Activated CD4-positive, alpha-beta memory T cell treated with anti-CD3 and anti-CD28 coated beads, Interleukin-2, amount 10 ng/mL, durations not matched to agents 7 days and 5 days (primary cell): ENCODE measurements at places on chromosomes 3 and 15.
A peak's percentile ranks its signal among the peaks of the same experiment; 100 is the strongest.

DNA sequence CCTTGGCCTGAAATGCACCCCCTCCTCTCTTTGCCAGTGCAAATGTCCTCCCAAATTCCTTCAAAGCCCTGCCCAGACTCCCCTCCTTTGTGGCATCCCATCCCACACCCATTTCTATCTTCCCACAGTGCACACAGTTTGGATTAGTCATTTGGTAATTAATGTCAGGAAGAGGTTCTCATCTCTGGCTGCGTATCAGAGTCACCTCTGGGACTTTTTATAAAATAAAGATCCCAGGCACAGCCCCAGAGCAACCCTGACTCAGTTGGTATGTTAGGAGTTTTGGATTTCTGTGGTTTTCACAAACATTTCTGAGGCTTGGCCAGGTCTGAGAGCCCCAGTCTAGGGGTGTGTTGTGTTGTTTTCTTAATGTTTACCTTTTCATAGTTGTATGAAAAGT is 41.6 kb downstream of the C3orf20 start:
- H3K4me3 ChIP-seq, result no peak overlapping the region
- no peak overlapping the region for H3K27ac ChIP-seq
- peaks cover 2% of the 10 kb centered on the region for H3K27me3 ChIP-seq
- DNase-seq, result no peak
- H3K4me1 ChIP-seq, result no peaks in the 10 kb centered on the region

DNA sequence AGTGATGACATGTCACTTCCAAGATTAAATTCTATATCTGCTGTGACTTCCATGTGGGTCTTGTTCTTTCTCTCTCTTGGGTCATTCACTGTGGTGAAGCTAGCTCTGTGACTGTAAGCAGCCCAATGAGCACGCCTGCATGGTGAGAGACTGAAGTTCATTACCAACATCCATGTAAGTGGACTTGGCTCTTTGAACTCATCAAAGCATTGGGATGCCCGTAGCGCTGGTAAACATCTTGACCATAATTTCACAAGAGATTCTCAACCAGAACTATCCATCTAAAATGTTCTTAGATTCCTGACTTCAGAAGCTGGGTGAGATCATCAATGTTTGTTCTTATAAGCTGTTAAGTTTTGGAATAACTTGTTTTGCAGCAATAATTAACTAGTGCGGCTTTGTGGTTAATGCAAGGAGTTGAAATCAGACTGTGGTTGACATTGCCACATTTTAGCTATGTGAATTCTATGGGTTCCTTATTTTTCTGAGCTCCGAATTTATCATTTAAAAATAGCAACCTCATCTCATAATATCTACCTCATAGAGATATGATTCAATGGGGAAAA is 31.6 kb upstream of the LRRC3B start:
- H3K4me3 ChIP-seq, result no peak overlapping the region
- H3K4me1 ChIP-seq, result no peaks in the 10 kb centered on the region
- H3K27me3 ChIP-seq, result no peaks in the 10 kb centered on the region
- no peak for DNase-seq
- no peaks in the 10 kb centered on the region for H3K36me3 ChIP-seq

- H3K36me3 ChIP-seq, result no peaks in the 10 kb centered on the region
- peaks cover 24% of the 10 kb centered on the region for H3K27me3 ChIP-seq
- no peak overlapping the region for H3K4me3 ChIP-seq
- no peak for DNase-seq
- H3K4me1 ChIP-seq, result peaks cover 4% of the 10 kb centered on the region
Observed at GRCh38 chr15:60161704-60162103, 157.6 kb downstream of the FOXB1 start.

GRCh38 chr3:10502185-10502880 is 3.1 kb downstream of the ATP2B2 start:
- peaks cover 16% of the 10 kb centered on the region for H3K27me3 ChIP-seq
- H3K36me3 ChIP-seq, result no peaks in the 10 kb centered on the region
- H3K4me3 ChIP-seq, result no peak overlapping the region
- no peak overlapping the region for H3K27ac ChIP-seq
- no peak for DNase-seq
- H3K4me1 ChIP-seq, result peaks cover 3% of the 10 kb centered on the region

- peak overlapping the region; percentile 88 for H3K4me3 ChIP-seq
- H3K36me3 ChIP-seq, result peaks cover 4% of the 10 kb centered on the region
- peak; percentile 44 for DNase-seq
- H3K27ac ChIP-seq, result peak overlapping the region; percentile 72
Observed at GRCh38 chr15:90184119-90184785, 16.9 kb upstream of the SEMA4B start.

- H3K27me3 ChIP-seq, result no peaks in the 10 kb centered on the region
- H3K27ac ChIP-seq, result no peak overlapping the region
- no peaks in the 10 kb centered on the region for H3K4me1 ChIP-seq
- DNase-seq, result no peak
- no peaks in the 10 kb centered on the region for H3K36me3 ChIP-seq
Observed at GRCh38 chr3:9077029-9077428, 113.8 kb upstream of the RAD18 start.

DNA sequence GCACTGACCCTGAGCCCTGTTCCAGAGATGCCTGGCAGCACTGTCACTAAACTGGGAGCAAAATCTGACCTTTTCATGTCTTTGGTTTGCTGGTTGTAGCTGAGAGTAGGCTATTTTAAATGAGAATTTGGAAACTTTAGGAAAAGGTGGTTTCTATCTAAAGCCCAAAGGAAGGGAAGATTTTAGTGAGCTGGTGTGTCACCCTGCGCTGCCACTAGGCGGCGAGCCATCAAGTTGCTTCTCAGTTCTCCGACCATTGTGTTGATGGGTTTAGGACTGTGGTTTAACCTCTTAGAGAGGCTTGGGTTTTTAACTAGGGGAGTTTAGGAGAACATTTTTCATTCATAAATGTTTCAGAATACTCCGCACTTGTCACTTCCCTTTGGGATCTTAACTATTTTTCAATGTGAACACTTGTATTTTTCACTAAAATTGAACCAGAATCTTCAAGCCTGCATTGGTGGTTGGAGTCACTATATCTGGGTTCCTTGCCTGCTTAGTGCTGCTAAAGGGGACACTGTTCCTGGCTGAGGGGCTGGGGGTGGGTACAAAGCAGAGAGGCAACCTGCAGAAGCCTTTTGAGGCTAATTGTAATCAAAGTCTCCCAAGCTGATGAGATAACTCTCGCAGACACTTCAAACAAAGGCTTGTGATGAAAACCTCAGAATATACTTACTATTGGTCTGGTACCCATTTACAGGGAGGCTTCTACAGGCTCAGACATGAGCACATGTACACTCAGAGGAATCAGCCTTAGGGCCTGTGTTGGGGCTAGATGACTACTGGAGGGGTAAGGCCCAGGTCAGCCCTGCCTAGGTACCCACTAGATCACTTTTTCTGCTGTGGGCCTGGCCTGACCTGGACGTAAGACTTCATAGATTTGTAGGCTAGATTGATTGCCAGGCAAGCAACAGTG is 16.8 kb downstream of the EXOSC7 start:
- H3K27ac ChIP-seq, result no peak overlapping the region
- DNase-seq, result peak; percentile 31
- H3K4me1 ChIP-seq, result peaks cover 25% of the 10 kb centered on the region
- peaks cover 55% of the 10 kb centered on the region for H3K36me3 ChIP-seq

GRCh38 chr3:156902916-156903315 is 76.8 kb downstream of the LEKR1 start:
- no peak overlapping the region for H3K4me3 ChIP-seq
- H3K36me3 ChIP-seq, result no peaks in the 10 kb centered on the region
- peaks cover 6% of the 10 kb centered on the region for H3K27me3 ChIP-seq
- no peak overlapping the region for H3K27ac ChIP-seq
- no peak for DNase-seq

DNA sequence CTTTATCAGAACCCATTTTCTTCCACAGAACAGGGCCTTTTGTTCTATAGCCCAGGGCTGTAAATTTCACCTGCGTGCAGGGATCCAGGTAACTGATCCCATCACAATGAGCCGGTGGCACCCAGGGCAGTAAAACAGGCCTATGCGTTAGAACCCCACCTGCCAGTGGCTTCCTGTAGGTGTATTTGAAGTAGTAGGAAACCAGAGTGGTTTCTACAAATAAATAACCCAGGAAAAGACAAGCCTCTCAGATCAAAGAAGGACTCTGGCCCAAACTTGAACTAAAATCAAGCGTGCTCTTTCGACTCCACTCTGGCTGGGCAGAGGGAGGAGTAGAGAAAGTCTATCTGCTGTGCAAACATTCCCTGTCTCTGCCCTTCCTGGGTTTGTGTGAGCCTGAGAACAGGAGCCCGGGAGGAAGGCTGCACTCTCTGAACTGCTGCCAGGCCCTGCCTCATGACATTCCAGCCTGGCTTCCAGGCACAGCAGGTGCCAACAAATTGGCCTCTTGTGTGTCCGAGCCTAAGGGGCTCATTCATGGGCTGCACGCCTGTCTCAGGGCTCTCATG is 77.7 kb downstream of the CEMIP start:
- peaks cover 3% of the 10 kb centered on the region for H3K27me3 ChIP-seq
- DNase-seq, result no peak
- no peak overlapping the region for H3K27ac ChIP-seq
- no peaks in the 10 kb centered on the region for H3K36me3 ChIP-seq
- no peak overlapping the region for H3K4me3 ChIP-seq

DNA sequence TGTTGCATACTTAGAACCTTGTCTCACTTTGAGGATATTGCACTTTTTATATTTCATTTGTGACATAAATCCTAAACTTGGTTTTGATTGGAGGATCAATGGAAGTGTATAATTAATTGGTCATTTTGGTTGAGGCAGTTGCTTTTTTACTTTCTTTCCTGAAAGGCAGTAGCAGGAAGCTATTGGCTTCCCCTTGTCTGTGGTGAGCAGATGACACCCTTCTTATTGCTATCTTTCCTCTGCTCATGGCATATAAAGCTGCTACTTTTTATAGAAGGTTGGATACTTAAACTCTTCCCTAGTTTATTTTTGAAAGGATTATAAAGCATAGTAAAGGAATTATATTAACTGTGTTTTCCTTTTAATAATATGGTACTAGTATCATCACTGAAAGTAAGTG is 28.6 kb downstream of the FAM98B start:
- peak overlapping the region; percentile 28 for H3K27ac ChIP-seq
- peaks cover 47% of the 10 kb centered on the region for H3K36me3 ChIP-seq
- H3K27me3 ChIP-seq, result no peaks in the 10 kb centered on the region
- peaks cover 30% of the 10 kb centered on the region for H3K4me1 ChIP-seq
- no peak for DNase-seq
- no peak overlapping the region for H3K4me3 ChIP-seq

GRCh38 chr3:15287565-15288330 is 44.6 kb downstream of the SH3BP5 start:
- no peak overlapping the region for H3K27ac ChIP-seq
- no peak for DNase-seq
- H3K36me3 ChIP-seq, result peaks cover 40% of the 10 kb centered on the region
- H3K4me1 ChIP-seq, result peaks cover 66% of the 10 kb centered on the region
- no peaks in the 10 kb centered on the region for H3K27me3 ChIP-seq

DNA sequence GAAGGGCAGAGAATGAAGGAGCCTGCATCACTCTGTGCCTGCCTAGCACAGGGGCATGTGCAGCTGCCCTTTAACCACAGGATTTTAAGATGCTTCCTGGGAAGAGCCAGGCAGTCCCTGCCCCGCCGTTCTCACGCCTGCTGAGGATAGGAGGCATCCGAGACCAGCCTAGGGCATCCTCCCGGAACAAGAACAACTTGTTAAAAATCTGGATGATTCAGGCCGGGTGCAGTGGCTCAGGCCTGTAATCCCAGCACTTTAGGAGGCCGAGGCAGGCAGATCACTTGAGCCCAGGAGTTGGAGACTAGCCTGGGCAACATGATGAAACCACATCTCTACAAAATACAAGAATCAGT is 15.2 kb downstream of the NRROS start:
- H3K36me3 ChIP-seq, result peaks cover 84% of the 10 kb centered on the region
- H3K27me3 ChIP-seq, result no peaks in the 10 kb centered on the region
- DNase-seq, result no peak
- H3K4me1 ChIP-seq, result peaks cover 35% of the 10 kb centered on the region
- H3K4me3 ChIP-seq, result no peak overlapping the region
- H3K27ac ChIP-seq, result no peak overlapping the region

GRCh38 chr3:13277196-13277813 is 142.8 kb downstream of the NUP210 start:
- DNase-seq, result no peak
- peaks cover 34% of the 10 kb centered on the region for H3K27me3 ChIP-seq
- H3K4me3 ChIP-seq, result no peak overlapping the region
- H3K36me3 ChIP-seq, result no peaks in the 10 kb centered on the region
- peaks cover 5% of the 10 kb centered on the region for H3K4me1 ChIP-seq

GRCh38 chr15:93044301-93045190 is 44.5 kb downstream of the RGMA start:
- no peaks in the 10 kb centered on the region for H3K36me3 ChIP-seq
- no peak overlapping the region for H3K27ac ChIP-seq
- H3K4me1 ChIP-seq, result peaks cover 17% of the 10 kb centered on the region
- DNase-seq, result no peak

GRCh38 chr3:28746990-28747389 is 398.4 kb upstream of the AZI2 start:
- H3K4me1 ChIP-seq, result no peaks in the 10 kb centered on the region
- no peak for DNase-seq
- H3K36me3 ChIP-seq, result no peaks in the 10 kb centered on the region
- H3K27me3 ChIP-seq, result no peaks in the 10 kb centered on the region
- no peak overlapping the region for H3K27ac ChIP-seq

- H3K4me3 ChIP-seq, result no peak overlapping the region
- H3K4me1 ChIP-seq, result no peaks in the 10 kb centered on the region
- no peak overlapping the region for H3K27ac ChIP-seq
- H3K36me3 ChIP-seq, result no peaks in the 10 kb centered on the region
Observed at GRCh38 chr3:52524258-52524751, 9.4 kb downstream of the NT5DC2 start.

- no peaks in the 10 kb centered on the region for H3K27me3 ChIP-seq
- H3K4me1 ChIP-seq, result peaks cover 1% of the 10 kb centered on the region
- no peak for DNase-seq
- no peak overlapping the region for H3K4me3 ChIP-seq
Observed at GRCh38 chr3:47427866-47428265, 47.0 kb downstream of the PTPN23 start.

GRCh38 chr3:70010346-70010745 is 10.8 kb downstream of the SAMMSON start:
- H3K27me3 ChIP-seq, result no peaks in the 10 kb centered on the region
- H3K36me3 ChIP-seq, result no peaks in the 10 kb centered on the region
- no peak overlapping the region for H3K27ac ChIP-seq
- no peak for DNase-seq
- no peak overlapping the region for H3K4me3 ChIP-seq
- no peaks in the 10 kb centered on the region for H3K4me1 ChIP-seq

GRCh38 chr3:181326637-181327223 is 337.2 kb upstream of the DNAJC19 start:
- H3K4me1 ChIP-seq, result no peaks in the 10 kb centered on the region
- no peaks in the 10 kb centered on the region for H3K36me3 ChIP-seq
- no peak for DNase-seq
- no peaks in the 10 kb centered on the region for H3K27me3 ChIP-seq
- no peak overlapping the region for H3K4me3 ChIP-seq
- H3K27ac ChIP-seq, result no peak overlapping the region
